ENCODE measurements at places on chromosomes 2 and 18.

DNA sequence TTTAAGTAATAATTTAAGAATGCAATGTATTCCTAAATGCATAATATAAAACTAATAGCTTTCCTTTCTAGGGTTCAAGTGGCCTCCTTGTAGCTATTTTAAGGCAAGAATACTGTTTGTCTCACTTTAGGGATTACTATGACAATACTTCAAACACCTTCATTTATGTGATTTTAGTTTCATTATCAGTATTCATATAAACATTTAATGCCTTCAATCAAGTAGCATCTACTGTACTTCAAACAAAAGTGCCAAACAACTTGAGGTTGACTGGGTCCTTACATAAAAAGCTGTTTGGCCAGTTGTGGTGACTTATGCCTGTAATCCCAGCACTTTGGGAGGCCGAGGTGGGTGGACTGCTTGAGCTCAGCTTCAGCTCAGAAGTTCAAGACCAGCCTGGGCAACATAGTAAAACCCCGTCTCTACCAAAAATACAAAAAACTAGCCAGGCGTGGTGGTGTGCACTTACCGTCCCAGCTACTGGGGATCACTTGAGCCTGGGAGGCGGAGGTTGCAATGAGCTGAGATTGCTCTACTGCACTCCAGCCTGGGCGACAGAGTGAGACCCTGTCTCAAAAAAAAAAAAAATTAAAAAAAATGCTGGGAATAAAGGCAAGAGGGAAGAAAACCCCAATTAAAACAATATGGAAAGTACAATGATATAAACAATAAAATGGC lies 9.3 kb downstream of the MEX3C start:
- no peak for DNase-seq

- DNase-seq = no peak
Observed at GRCh38 chr2:29059624-29060023, 14.7 kb downstream of the PCARE start.

GRCh38 chr2:29783666-29784065 lies 137.7 kb downstream of the ALK start:
- DNase-seq = no peak

DNA sequence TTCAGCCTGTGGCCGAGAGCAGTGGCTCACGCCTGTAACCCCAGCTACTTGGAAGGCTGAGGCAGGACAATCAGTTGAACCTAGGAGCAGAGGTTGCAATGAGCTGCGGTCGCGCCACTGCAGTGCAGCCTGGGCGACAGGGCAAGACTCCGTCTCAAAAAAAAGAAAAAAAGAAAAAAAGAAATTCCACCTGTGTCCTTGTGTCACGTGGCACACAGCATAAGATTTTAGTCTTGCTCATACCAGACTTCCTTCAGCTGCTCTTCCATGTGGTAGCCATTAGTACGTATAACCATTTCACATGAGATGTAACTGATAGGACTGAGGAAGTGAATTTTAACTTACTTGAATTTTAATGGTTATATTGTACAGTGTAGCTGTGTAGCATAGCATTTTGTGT lies 4.0 kb downstream of the NOP58 start:
- DNase-seq = no peak

- no peak for DNase-seq
Observed at GRCh38 chr2:19802086-19802841, 99.5 kb downstream of the TTC32 start.

- DNase-seq = no peak
Observed at GRCh38 chr2:26934335-26934724, 36.1 kb upstream of the MAPRE3 start.

GRCh38 chr2:217909156-217909820 lies 93.5 kb downstream of the TNS1 start:
- no peak for DNase-seq

Measured in CD4-positive, alpha-beta T cell (primary cell).